ENCODE measurements at places on chromosomes 7 and 10.

DNA sequence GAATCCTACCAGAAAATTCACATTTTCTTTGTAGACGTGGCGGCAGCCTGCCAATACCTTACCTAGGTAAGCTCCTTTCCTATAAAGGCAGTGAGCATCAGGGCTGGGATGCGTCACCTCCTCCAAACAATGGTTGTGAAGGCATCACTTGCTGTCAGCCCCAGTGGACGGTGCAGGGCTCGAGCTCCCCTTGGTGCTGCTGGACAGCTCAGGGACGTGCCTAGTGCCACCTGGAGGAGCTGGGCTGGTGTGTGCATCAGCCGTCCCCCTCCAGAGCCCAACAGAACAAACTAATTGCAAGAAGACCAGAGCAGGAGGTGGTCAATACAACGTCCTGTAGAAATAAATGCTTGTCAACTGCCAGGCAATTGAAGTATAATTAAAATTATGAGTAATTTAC is 517.5 kb upstream of the FOXK1 start:
- DNase-seq, result no peak

DNA sequence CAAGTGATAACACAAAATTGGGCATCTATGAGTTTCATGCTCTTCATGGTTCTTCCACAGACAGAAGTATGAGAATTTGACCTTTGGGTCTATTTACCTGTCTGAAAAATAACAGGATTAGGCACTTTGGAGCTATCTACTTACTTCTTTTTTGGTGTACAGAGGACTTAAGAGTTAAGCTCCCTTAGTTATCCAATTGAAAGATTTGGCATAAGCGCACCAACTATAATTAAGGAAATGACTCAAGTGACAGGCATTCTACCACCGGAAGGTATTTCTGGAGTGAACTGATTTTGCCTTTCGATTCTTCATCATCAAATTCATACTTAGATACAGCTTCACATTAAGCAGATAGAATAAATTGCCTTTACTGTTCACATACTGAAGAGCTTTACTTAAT is 43.9 kb downstream of the IFIT5 start:
- DNase-seq, result no peak

DNA sequence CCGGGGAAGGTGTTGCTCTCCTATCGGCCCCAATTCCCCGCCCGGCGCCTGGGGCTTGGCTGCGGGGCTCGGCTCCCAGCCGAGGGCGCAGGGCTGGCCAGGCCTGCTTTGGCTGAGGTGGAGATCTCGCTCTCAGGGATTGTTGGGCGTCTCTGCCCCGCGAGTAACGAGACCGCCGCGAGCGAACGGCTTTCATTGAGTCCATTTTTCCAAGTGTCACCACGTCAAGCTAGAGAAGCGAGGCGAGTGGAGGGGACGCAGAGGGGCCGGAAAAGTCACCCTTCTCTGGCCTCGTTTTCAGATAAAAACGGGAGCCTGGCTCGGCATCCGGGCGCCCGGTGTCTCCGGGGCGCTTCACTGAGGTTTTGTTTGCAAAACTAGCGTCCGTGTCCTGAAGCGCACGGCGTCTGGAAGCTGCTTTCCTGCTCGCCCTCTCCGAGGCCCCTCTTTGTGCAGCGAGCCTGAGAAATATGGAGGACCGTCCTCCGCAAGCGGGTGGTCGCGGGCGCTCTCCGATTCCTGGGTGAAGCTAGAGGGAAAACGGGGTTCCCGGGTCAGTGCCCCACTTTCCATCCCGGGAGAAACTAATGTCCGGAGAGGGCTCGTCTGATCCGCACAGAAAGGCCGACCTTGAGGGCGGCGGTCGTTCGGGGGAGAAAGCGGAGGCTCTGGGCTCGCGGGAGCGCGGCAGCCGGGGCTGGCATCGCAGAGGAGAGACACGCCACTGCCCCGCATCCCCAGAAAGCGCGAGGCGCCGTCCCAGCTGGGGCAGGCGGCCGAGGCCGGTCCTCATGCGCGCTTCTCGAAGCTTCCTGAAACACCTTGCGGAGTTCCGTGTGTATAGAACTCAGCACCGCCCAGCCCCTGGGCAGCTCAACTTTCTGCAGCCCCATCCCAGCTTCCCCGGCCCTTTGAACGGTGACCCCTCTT is 3.5 kb upstream of the EN2 start:
- DNase-seq, result no peak

DNA sequence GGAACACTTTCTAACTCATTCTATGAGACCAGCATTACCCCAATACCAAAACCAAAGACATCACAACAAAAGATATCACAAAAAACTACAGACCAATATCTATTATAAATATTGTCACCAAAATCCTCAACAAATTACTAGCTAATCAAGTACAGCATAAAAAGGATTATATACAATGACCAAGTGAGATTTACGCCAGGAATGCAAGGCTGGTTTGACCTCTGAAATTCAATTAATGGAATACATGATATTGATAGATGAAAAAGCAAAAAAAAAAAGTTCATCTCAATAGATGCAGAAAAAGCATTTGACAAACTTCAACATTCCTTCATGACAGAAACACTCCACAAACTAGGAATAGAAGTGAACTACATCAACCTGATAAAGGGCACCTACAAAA is 175.3 kb downstream of the LCOR start:
- DNase-seq, result no peak

- DNase-seq, result no peak
These were observed 17.1 kb downstream of the RAPGEF5 start for GRCh38 chr7:22339725-22340390.

DNA sequence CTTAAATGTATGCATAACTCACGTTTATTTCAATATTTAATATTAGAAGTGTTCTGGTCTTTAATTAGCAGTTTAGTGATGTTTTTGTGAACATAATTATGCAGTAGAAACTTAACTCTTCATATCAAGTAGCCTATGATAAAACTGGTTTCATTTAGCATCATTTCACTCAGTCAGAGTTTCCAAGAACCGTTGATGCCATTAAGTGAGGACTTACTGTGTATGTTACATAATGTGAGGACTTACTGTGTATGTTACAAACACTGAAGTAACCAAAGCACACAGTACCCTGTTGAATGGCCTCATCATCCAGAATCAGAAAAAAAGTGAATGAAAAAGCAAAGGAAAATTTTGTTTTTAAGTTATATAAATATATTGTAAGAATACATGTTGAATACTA is 32.9 kb upstream of the PBLD start:
- DNase-seq, result no peak

DNA sequence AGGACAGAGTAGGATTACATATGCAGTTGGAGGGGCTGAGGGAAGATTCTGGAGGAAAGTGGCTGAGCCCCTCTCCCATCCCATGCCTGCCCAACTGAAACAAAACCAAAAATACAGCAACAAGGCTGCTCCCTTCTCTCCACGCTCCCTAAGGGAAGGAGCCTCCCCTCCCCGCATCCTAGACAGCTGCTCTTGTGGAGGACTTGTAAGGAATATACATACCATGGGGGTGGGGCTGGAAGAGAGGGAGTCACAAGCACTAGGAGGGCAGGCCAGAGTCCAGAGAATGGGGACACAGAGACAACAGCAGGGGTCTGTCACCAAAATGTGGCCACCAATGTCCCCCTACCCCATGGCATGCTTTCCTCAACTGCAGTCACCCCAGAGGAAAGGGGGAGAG is 13.2 kb downstream of the LDB1 start:
- no peak for DNase-seq

DNA sequence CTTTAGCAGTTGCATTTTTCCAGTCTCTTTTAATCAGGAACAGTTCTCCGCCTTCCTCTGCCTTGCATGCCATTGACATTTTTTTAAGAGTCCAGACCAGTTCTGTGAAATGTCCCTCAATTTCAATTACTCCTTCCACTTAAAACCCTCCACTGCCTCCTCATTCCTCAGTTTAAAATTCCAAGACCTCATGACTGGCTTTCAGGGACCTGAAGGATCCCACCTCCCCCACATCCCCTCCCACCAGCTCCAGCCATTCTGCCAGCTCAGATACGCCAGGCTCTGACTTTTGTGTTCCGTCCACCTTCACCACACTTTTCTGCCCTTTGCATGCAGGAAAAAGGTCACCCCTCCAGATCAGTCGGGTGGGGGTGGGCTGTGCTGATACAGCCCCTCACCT is 8.7 kb downstream of the TNRC18 start:
- DNase-seq, result no peak

DNA sequence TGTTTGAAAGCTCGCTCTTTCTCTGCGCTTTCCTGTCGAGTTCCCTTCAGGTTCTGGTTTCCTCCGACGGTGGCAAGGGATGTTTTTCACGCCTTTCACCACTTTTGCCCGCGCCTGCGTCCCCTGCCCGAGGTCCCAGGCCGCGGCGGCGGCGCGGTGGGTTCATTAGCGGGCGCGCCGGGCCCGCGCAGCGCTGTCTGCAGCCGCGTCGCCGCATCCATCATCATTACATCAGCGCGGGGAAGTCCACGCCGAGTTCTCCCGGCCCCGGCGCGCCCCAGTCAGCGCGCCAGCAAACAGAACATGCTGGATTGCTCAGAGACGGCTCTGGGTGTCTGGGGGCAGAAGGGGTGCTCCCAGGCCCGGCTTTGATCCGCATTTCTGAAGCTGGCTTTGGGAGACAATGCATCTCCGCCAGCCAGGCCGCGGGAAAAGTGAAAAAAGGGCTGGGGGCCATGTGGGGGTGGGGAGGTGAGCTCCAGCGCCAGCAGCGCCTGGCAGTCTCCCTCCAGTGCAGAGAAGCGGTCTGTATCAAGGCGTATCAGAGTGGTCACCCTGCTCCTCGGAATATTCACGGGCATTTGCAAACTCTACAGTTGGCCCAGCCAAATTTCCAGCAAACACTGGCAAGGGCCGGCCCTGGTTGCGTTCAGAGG is 8.9 kb downstream of the GLI3 start:
- no peak for DNase-seq

DNA sequence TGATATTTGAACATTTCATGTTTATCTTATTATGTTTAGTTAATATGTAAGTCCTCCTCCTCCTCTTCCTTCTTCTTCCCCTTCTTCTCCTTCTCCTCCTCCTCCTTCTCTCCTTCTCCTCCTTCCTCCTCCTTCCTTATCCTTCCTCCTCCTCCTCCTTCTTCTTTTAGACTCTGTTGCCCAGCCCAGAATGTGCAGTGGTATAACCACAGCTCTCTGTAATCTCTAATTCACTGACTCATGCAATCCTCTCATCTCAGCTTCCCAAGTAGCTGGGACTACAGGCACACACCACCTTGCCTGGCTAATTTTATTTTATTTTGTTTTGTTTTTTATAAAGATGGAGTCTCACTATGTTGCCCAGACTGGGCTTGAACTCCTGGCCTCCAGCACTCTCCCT is 83.4 kb upstream of the ODAD2 start:
- DNase-seq, result no peak

- DNase-seq, result no peak
These were observed 864.2 kb downstream of the REEP3 start for GRCh38 chr10:64385355-64385754.

DNA sequence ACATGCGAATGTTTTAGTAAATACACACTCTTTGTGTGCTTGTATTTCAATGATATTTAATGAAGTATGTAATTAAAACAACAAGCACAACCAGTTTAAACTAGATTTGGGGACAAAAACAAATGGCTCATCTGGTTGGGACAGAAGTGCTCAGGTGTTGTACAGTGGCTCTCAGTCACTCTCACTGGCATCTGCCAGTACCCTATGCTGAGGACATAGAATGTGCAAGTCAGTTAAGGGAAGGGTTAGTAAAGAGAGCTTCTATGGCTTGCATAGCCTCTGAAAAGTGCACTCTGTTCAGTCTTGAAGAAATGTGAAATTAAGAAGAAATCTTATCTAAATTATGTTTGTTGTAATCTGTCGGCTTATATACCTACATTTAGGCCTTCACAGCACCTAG is 183.0 kb downstream of the LRRC4 start:
- no peak for DNase-seq

DNA sequence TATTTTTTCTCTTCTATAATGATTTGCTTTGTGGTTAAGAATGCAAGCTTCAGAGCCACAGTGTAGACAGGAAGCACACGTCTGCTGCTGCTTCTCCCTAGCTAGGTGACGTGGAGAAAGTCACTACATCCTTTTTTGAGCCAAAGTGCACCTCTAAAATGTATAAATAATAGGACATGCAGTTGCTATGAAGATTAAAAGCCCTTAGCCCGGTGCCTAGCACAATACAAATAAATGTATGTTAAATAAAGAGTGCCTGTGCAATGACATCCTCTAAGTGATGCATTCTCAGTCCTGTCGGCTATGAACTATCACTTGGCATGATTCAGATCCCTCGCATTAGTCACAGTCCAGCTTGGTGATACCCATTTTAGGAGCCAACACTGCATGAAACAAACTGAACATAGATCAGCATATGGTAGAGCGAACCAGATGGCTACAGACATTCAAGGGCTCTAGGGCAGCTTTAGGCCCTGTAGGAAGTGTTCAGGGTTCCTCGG is 4.8 kb upstream of the TRDMT1 start:
- peak; percentile 38 for DNase-seq

- no peak for DNase-seq
These were observed 18.6 kb downstream of the NPFFR1 start for GRCh38 chr10:70265032-70265689.
